T1000 (cell line): ENCODE measurements at places on chromosomes 5 and 9.

DNA sequence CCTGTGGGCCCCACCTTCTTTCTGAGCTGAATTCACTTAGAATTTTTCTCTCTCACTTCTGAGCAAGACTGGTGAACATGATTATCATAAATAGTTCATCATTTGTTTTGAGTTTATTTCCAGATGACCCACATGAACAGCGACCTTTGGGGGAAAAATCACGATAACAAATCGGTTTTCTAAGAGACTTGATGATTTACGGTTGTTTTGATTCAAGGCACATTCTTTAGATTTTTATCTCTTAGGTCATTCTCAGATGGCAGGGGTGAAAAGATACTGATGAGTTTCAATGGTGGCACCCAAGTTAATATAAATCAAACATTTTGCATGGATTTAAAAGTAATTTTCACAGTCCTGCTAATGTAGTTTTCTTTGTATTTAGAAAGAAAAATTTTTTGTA is 95.1 kb downstream of the DMXL1 start:
- DNase-seq: no peak

- DNase-seq: no peak
Observed at GRCh38 chr9:131260751-131261452, 15.4 kb downstream of the FAM78A start.

DNA sequence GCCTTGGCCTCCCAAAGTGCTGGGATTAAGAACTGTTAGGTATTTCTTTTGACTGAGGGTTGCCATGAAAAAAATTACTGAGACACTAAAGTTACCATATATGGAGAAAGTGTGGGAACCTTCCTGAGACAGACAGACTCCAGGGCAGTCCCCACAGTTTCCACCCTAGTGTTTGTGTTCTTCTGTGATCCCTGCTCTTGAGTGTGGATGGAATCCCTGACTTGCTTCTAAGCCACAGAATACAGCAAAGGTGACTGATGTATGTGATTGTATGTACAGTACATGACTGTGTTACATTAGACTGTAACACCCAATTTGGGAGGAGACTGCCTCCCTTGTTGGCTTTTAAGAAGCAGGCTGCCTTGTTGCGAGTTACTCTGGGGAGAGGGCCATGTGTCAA is 24.7 kb upstream of the ADAM19 start:
- no peak for DNase-seq

DNA sequence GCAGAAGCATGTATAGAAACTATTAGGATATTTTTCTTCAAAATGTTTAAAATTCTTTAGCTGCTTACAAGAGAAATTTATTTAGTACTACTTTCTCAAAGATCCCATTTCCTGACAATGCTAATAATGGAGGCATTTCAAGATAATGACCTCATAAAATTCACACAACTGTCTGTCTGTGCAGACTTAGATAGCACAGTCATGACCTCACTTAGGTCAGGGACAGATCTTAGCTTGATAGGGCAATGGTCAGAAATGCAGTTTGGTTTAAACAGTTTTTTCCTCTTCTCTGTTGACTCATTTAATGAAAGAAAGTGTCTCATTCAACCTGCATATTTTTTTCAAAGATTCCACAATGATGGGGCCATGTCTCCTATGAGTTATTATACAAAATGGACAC is 128.4 kb downstream of the GRIA1 start:
- DNase-seq: no peak

DNA sequence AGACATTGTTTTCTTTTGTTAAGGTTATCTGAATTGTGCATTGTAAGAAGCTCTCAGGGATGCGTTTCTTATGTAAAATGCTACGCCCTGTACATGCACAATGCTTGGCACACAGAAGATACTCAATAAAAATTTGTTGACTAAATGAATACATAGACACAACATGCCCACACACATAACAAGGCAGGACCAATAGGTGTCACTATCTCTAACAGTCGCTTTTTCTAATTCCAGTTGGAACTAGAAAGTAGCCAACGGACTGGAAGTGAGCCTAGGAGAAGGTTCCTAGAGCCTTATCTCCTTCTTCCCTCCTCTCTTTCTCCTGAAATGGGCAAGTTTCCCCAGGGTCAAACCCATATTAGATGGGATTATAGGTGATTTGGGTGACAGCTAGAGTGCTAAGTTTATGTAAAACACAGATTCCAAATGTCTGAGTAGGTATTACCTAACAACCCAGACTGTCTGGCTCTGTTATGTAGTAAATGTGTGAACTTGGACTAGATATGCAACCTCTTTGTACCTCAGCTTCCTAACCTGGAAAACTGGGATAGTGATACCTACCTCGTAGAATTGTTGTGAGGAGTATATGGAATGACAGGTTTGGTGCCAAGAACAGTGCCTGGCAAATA is 603.0 kb downstream of the RAB3C start:
- DNase-seq: no peak

- no peak for DNase-seq
Observed at GRCh38 chr9:136703276-136703860, 9.0 kb upstream of the DIPK1B start.

GRCh38 chr9:20903212-20903611 is 128.2 kb downstream of the HACD4 start:
- no peak for DNase-seq

DNA sequence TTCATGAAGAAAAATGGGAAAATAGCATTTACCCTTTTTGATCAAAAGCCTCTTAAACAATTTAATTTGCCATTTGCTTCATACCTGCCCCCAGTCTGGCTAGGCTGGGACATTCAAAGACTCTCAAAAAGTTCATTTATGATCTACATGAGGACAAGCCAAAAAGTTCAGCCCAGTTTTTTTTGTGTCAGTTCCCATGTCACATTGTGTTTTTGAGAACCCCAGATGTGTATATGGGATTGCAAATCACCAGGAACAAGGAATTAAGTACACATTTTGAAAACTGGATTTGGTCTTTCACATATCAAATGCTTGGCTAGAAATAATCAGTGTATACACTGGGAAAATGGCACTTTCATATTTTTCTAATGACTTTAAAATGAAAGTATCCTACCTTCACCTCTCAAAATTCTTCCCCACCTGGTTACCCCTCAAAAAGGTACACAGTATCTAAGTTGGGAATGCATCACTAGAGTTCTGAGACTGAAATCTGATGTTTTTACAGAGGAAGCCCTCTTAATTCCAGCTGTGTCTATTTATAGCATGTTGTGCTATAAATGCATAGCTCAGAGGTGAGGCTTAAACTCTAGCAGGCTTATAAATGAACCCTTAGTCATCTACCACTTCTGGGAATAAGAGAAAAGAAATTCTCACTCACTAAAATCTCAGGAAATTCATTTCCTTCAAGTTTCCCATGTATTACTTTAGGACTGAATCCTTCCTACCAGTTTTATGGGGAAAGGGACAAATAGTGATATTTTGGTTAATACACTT is 9.3 kb downstream of the STOM start:
- no peak for DNase-seq

- DNase-seq: no peak
Observed at GRCh38 chr9:115146581-115147021, 28.6 kb upstream of the TNC start.

DNA sequence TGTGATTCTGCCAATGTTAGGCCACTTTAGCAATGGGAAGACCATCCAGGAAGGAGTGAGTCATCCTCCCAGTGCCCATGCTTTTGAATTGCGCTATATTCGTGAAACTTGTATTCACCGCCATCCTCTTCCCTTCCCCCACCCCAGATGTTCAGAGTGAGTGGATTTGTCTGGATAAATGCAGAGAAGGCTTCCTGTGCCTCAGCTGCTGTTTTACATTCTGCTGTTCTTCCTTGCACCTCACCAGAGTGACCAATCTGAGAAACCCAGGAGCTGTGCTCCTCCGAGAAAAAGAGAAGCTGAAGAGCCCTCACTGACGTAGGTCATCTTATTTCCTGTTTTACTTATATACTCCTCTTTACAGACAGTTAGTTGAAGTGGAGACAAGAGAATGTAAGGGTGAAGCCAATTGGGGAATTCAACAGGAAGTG is 24.6 kb upstream of the SVEP1 start:
- DNase-seq: no peak

GRCh38 chr5:164435576-164435975 is 930.2 kb downstream of the MAT2B start:
- DNase-seq: no peak

- DNase-seq: no peak
Observed at GRCh38 chr9:89502038-89502601, 4.2 kb upstream of the SEMA4D start.

DNA sequence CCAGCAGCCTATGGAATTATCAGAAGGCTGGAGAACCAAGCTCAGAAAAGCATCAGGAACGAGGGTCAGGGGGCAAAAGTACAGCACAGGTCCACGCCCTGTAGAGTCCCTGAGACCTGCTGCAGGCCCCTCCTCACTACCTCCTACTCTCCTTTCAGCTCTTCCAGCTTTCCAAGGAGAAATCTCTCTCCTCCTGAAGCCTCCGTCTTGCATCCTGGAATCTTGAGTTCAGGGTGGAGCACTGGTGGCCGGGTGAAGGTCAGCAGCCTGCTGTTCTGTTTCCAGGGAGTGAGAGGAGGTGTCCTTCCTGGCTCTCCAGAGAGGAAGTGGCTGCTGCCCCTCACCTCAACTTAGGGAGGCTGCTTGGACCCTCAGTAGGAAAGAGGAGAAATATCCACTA is 342.3 kb downstream of the ZSWIM6 start:
- DNase-seq: no peak

DNA sequence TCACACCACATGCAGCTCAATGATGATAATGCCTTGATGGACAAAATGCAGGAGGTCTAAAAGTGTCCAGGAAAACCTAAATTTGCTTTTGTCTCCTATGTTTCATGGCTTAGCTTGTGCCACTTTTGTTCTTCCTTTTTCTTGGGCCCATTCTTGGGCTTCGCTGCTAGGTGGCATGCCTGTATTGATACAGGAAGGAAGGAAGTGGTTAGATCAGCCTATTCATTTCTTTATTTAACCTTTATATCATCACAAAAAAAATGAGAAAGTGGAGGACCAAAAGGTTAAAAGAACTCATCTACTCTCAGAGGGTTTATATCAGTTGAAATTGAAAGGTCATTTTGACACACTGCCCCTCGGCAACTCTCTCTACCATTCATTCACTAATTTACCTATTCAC is 260.2 kb downstream of the ARHGAP26 start:
- no peak for DNase-seq

DNA sequence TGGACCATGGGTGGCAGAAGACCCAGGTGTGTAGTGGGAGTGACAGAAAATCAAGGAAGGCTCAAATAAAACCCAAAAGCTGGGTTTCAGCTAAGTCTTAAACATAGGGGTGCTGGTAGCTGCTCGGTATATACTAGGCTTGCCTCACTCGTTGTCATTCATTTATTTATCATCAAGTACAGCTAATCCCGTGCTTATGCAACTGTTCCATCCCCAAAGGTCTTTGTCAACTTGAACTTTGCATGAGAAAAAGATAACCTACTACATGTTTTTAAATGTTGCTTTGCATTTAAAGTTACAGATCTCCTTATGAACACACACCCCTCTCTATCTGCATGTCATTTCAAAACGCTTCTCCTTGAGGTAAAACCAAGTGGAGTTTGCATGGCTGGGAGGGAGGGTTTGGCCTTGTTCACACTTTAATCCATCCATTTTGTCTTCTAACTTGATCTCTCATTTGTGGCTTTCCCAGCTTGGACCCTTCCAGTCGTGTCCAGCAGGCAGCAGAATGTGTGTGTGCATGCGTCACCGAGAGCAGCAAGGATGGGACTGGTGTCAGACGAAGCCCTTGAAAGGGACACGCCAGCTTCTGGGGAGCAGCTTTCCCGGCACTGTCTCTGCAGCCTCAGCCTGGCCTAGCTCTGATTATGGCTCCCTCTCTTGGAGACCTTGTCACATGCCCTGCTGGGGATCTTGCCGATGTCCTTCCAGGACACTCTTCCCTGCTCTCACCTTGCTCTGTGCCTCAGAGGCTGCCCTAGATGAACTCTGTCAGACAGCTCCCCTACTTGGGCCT is 133.5 kb downstream of the GADD45G start:
- no peak for DNase-seq

- DNase-seq: no peak
Observed at GRCh38 chr5:128284236-128284635, 200.7 kb downstream of the SLC12A2 start.

GRCh38 chr5:163509291-163509951 is 4.0 kb downstream of the MAT2B start:
- DNase-seq: no peak

DNA sequence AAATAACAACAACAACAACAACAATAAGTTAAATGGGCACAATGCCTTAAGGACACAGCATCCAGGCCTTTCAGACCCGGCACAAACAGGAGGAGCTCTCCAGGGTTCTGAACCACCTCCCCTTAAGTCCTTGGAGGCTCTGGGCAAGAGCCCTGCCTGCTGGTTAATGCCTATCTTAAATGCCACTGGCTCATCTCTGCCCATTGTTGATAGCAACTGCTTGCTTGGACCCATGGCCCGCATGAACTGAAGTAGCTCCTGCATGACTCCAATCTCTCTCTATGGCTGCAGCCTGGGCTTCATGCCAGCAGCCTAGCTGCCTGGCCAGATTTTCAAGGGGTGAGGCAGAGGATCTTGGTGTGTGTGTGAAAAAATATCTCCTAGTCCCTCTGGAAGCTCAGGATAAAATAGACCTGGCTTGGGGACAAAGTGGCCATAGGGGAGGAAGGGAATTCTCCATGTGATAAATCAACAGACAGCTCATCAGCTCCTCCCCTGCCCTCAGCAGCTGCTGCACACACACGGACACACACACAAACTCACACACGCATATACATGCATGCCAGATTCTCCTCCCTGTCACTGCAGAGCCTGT is 27.4 kb downstream of the FAM219A start:
- no peak for DNase-seq

GRCh38 chr5:158522776-158523175 is 576.9 kb downstream of the EBF1 start:
- no peak for DNase-seq
